ENCODE measurements at places on chromosomes 2 and 18.

DNA sequence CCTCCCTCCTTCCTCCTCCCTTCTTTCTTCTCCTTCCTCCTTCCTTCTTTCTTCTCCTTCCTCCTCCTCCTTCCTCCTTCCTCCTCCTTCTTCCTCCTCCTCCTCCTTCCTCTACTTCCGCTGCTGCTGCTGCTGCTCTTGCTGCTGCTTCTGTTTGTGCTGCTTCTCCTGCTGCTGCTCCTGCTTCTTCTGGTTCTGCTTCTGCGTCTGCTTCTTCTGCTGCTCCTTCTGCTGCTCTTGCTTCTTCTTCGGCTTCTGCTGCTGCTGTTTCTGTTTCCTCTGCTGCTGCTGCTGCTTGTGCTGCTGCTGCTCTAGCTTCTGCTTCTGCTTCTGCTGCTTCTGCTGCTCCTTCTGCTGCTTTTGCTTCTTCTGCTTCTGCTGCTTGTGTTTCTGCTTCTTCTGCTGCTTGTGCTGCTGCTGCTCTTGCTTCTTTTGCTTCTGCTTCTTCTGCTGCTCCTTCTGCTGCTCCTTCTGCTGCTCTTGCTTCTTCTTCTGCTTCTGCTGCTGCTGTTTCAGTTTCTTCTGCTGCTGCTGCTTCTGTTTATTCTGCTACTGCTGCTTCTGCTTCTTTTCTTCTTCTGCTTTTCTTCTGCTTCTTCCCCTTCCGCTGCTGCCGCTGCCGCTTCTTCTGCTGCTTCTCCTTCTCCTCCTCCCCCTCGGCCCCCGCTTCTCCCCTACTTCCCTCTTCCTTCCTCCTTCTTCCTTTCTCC lies 8.6 kb downstream of the SNRNP27 start:
- no peak for DNase-seq

- no peak for DNase-seq
These were observed 109.9 kb upstream of the CRIM1 start for GRCh38 chr2:36245651-36246050.

- DNase-seq: no peak
These were observed 79.6 kb downstream of the MIB1 start for GRCh38 chr18:21820033-21820810.

DNA sequence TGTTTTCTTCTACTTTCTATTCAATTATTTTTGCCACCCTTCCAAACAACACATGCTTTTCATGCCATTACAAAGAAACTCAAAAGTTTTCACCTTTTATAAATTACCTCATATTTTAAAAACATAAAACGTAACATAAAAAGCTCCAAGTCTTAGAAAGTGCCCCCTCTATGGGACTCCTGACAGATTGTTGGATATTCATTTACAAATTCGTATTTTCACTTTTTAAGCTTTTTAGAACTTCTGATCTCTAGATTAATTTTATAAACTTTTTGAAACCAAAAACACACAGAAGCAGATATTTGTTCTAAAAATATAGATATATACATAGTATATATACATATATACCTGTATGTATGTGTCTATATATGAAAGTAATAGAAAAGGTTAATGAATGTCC lies 1.5 kb downstream of the COL5A2 start:
- no peak for DNase-seq

- DNase-seq: no peak
These were observed 9.3 kb upstream of the NPC1 start for GRCh38 chr18:23595591-23595990.

DNA sequence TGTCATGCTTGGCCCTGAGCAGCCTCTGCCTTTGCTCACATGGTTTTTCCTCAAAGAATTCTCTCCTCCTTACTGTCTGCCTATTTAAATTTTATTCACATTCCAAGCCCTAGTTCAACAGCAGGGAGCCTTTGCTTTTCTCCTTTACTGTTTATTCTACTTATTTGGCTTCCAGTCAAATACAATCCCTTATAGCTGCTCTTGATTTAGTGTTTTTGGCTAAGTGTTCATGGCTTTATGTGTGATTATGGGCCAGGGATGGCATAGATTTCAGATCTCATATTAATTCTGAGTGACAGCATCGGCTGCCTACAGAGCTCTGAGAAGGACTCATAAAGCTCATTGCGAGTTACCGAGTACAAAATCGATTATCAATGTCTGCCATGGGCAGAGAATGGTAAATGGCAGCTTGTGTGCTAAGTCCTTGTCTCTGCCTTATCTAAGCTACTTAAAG lies 106.7 kb downstream of the METTL8 start:
- DNase-seq: no peak
